Lower leg skin (tissue), 4 donors: ENCODE measurements at places on chromosomes 5 and 9. TPM values are rescaled to one million over a fixed set of nuclear protein-coding genes. Genes with fewer than 3 reads are reported as not detected.

SPARC gene
- 494 TPM for total RNA-seq

ECM2 gene
- total RNA-seq, result 2.4 TPM

PCDHGA4 gene
- 0.25 TPM for total RNA-seq

NUTM2F gene
- total RNA-seq, result not detected

KIF24 gene
- total RNA-seq, result 1.4 TPM

MLANA gene
- 9.2 TPM for total RNA-seq

PCDHGB5 gene
- total RNA-seq, result 17.6 TPM

LCN9 gene
- not detected for total RNA-seq

C9orf50 gene
- not detected for total RNA-seq

STKLD1 gene
- 7.0 TPM for total RNA-seq

TEX48 gene
- not detected for total RNA-seq

PPIC gene
- total RNA-seq, result 17.5 TPM

ADGRD2 gene
- not detected for total RNA-seq

IL13 gene
- total RNA-seq, result not detected

HIGD2A gene
- 110 TPM for total RNA-seq

IFNK gene
- not detected for total RNA-seq

QRFP gene
- total RNA-seq, result not detected

CYSRT1 gene
- 119 TPM for total RNA-seq

MED27 gene
- total RNA-seq, result 20.3 TPM

INSL6 gene
- total RNA-seq, result not detected

ANKRD18A gene
- 3.0 TPM for total RNA-seq

CD72 gene
- 1.2 TPM for total RNA-seq

NEUROG1 gene
- total RNA-seq, result not detected
